ENCODE measurements at places on chromosomes 3 and 15.

GRCh38 chr15:44034933-44035624 lies 160.0 kb downstream of the FRMD5 start:
- no peak for DNase-seq

DNA sequence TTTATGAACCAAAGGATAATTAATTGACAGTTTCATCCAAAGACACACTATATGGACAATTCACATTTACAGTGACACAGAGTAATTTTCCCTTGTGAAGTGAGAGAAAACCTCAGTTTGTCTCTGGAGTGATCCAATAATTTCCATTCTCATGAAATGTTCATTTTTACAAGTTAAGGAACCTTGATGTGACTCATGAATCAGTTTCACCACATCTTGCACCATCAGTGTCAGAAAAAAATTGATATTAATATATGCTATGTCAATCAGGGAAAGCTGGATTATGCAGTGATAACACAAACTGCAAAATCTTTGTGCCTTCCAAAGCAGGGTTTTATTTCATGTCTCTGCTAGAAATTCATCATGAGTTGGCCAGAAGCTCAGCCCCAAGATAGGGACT lies 348.1 kb downstream of the ARPP21 start:
- no peak for DNase-seq

DNA sequence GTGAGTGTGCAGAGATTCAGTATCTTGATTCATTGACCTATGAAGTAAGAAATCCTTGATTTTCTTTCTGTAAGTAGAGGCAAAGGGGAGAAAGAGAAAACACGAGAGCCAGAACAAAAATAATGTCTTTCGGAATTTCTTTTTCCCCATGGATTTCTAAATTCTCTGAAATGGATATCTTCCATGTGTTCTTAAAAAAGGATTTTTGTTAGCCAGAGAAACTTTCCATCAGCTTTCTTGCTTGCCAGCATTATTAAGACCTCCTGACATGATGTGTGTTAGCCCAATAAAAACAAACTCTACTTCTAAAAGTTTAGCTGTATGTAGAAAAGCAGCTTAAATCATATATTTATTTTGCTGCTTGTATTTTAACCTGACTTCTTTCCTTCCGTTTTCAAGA lies 122.3 kb upstream of the AADACL2 start:
- no peak for DNase-seq

DNA sequence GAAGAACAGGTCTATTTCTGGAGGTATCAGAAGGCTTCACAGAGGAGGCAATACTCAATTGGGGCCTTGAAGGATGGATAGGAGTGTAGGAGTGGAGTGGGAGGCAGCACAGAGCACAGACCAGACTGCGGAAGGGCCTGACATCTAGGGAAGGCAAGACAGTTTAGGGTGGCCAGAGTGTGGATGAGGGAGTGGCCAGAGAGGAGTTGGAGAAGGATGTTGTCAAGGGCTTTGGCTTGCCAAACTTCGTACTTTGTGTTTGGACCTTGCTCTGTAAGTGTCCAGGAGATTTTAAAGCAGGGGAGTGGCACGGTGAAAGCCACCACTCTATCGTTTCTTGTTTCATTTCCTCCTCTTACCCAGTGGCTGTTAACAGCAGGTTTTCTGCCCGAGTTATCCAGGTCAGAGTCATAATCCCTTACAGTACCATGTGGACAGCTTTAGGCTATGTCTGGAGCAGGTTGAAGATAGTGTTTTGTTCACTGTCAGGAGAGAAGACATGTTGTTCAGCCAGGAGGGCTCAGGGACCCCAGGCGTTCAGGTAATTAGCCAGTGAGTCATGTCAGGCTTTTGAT lies 12.3 kb downstream of the SMAD3 start:
- DNase-seq: no peak

GRCh38 chr3:54870423-54870822 lies 57.4 kb downstream of the LRTM1 start:
- DNase-seq: no peak
